ENCODE measurements at places on chromosomes 2 and 18.

GRCh38 chr2:239249776-239250175, 151.0 kb downstream of the HDAC4 start:
- no peak for DNase-seq

- no peak for DNase-seq
Measured at GRCh38 chr2:216279031-216279430, 93.3 kb downstream of the MARCHF4 start.

DNA sequence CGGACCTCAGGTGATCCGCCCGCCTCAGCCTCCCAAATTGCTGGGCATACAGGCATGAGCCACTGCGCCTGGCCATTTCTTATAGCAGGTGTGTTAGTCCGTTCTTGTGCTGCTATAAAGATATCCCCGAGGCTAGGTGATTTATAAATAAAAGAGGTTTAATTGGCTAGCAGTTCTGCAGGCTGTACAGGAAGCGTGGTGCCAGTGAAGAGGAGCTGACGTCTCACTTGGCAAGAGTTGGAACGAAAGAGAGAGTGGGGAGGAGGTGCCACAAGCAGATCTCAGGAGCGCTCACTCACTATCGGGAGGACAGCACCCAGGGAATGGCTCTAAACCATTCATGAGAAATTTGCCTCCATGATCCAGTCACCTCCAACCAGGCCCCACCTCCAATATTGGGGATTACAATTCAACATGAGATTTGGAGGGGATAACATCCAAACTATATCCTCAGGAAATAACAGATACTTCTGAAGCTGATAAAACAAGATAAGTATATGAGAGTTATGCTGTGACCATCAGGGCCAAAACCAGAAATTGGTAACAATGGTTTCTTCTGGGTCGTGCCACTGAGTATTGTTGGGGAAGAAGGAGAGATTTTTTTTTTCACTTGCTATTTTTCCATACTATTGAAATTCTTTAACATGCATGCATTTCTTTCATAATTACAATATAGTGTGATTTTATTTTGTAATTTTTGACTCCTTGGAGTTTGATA, 7.4 kb upstream of the RMC1 start:
- DNase-seq = no peak

DNA sequence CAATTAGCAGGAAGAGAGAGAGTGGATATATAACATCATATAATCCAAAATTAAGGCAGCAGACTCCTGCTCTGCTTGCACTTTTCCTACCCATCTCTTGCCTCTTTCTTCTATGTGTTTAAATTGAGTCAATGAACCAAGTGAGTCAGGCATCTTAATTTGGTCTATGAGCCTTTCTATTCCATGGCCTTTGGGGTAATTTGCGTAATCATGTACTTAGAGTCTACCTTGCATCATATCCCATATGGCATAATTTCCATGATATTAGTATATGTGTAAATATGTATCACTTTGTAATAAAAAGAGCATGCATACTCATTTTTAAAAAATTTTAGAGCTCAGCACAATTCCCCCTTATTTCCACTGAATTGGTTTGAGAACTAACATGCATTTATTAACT, 555.2 kb downstream of the STK39 start:
- no peak for DNase-seq

All from progenitor cell of endocrine pancreas (in vitro differentiated cells).